ENCODE measurements at places on chromosomes 12 and 14. TPM values are rescaled to one million over a fixed set of nuclear protein-coding genes. Genes with fewer than 3 reads are reported as not detected.

FGF23 gene
- not detected for total RNA-seq

PRKD1 gene
- total RNA-seq = 9.7 TPM

TUBA1C gene
- total RNA-seq = 469 TPM

DNA sequence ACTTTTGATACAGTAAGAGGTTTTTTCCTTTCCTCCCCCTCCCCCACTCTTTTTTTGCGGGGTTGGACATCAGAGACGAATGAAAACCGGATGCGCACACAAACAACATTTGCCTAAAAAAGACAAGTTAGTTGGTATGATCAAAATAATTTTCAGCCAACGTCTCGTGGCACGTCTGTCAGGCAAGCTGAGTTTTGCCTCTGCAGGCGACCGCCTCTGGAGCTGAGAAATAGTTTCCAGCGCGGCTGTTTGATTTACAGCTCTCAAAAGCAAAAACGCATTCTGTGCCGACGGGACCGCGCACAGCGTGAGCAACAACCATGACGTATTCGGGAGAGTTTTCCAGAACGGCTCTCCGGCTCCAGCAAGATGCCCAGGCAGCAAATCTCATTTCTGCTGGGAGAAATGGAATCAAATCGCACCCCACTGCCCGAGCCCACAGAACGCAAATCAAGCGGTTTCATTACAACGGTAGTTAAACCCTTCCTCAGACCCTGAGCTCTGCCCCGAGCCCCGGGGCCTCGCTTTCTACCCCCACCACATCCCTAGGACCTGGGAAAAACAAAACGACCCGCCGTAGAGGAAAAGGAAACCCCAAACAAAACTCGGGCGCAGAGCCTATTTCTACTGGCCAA lies 14.2 kb upstream of the CALM1 start:
- no peak overlapping the region for H3K27ac ChIP-seq
- no peaks in the 10 kb centered on the region for H3K36me3 ChIP-seq
- no peak overlapping the region for H3K4me3 ChIP-seq
- no peaks in the 10 kb centered on the region for H3K27me3 ChIP-seq
- DNase-seq = peak; percentile 54
- H3K4me1 ChIP-seq = no peaks in the 10 kb centered on the region

FAM181A gene
- total RNA-seq = not detected

SERPINA9 gene
- total RNA-seq = not detected

DNA sequence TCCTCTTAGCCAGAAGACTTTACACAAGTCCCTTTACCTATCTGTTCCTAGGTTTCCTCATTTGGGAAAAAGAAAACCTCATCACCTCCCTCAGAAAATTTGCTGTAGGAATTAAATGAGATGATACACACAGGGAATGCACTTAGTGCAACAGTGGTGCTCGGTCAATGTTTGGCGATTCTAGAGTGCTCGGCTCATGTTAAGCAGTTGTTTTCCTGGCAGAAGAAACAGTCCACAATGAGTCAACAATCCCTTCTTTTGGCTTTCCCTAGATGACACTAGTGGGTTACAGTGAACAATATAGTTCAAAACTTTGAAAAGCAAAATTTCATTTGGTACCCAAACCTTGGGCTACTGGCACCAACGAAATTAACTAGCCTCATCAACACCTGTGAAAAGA lies 3.9 kb upstream of the TMEM233 start:
- peaks cover 9% of the 10 kb centered on the region for H3K4me1 ChIP-seq
- H3K27me3 ChIP-seq = peaks cover 83% of the 10 kb centered on the region
- no peak overlapping the region for H3K4me3 ChIP-seq

ZCCHC8 gene
- 46.6 TPM for total RNA-seq

DNA sequence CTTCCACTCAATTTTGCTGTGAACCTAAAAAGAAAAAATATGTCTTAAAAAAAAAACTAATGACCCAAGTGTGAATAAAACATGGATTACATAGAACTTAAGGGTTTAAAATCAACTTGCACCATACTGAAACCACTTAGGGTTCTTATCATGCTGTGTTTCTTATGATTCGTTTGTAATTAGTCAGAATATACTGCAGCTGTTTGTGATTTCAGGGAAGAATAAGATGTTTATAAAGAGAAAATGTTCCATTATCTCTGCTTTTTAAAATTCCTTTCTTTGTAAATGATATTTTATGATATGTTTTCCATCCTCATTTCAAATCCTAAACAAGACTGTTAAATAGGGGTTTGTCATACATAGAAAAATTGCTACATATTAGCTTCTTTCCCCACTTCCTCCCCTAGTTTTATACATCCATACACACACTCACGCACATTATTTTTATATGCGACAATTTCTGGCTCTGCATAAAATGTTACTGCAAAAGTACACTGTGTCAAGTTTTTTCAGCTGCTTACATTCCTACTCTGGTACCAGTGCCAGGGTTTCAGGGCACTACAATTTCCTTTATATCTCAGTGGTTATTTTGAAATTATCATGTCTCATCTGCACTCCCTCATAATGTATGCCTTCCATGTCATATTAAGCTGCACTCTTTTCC lies 275.2 kb upstream of the GARIN6 start:
- no peaks in the 10 kb centered on the region for H3K4me1 ChIP-seq
- H3K4me3 ChIP-seq = no peak overlapping the region
- no peak for DNase-seq
- H3K27ac ChIP-seq = no peak overlapping the region
- no peaks in the 10 kb centered on the region for H3K36me3 ChIP-seq

GRCh38 chr14:94469261-94469660 lies 6.7 kb downstream of the SERPINA9 start:
- H3K4me1 ChIP-seq = peaks cover 9% of the 10 kb centered on the region
- no peak for DNase-seq
- no peaks in the 10 kb centered on the region for H3K36me3 ChIP-seq
- no peak overlapping the region for H3K27ac ChIP-seq
- H3K27me3 ChIP-seq = peaks cover 77% of the 10 kb centered on the region

ZNF891 gene
- total RNA-seq = 4.8 TPM

- H3K27me3 ChIP-seq = peaks cover 76% of the 10 kb centered on the region
- no peak overlapping the region for H3K4me3 ChIP-seq
- H3K4me1 ChIP-seq = no peaks in the 10 kb centered on the region
These were observed 67.3 kb downstream of the PRIMA1 start for GRCh38 chr14:93720981-93721483.

- H3K4me3 ChIP-seq = no peak overlapping the region
- H3K36me3 ChIP-seq = no peaks in the 10 kb centered on the region
- H3K4me1 ChIP-seq = no peaks in the 10 kb centered on the region
- no peaks in the 10 kb centered on the region for H3K27me3 ChIP-seq
- no peak for DNase-seq
These were observed 57.4 kb downstream of the FSCB start for GRCh38 chr14:44449680-44450079.

CIROP gene
- total RNA-seq = not detected

DNA sequence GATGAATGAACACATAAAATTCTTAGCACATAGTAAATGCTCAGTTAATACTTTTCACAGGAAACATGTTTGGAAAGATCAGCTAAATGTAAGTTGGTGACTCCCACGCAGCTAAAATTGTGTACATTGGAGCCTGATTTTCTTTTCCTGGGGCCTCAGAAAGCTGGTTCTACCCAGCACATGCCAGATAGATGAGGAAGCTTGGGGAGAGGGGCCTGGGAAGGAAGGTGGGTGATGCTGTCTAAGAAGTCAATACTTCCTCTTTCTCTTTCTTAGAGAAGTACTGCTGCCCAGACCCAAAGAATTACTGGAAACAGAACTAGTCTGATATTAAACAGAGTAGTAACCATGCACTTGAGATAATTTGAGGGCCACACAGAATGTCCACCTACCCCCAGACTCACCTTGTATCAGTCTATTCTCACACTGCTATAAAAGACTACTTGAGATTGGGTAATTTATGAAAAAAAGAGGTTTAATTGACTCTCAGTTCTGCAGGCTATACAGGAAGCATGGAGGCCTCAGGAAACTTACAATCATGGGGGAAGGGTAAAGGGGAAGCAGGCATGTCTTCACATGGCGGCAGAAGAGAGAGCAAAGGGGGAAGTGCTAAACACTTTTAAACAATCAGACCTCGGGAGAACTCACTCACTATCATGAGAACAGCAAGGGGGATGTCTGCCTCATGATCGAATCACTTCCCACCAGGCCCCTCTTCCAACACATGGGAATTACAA lies 123.3 kb upstream of the MED13L start:
- no peak overlapping the region for H3K4me3 ChIP-seq
- H3K4me1 ChIP-seq = no peaks in the 10 kb centered on the region
- H3K36me3 ChIP-seq = no peaks in the 10 kb centered on the region
- no peak overlapping the region for H3K27ac ChIP-seq
- H3K27me3 ChIP-seq = peaks cover 51% of the 10 kb centered on the region

- peaks cover 42% of the 10 kb centered on the region for H3K4me1 ChIP-seq
- peaks cover 78% of the 10 kb centered on the region for H3K36me3 ChIP-seq
- H3K27ac ChIP-seq = peak overlapping the region; percentile 38
- no peak overlapping the region for H3K4me3 ChIP-seq
These were observed 11.6 kb downstream of the PRKAB1 start for GRCh38 chr12:119679490-119679889.

DNA sequence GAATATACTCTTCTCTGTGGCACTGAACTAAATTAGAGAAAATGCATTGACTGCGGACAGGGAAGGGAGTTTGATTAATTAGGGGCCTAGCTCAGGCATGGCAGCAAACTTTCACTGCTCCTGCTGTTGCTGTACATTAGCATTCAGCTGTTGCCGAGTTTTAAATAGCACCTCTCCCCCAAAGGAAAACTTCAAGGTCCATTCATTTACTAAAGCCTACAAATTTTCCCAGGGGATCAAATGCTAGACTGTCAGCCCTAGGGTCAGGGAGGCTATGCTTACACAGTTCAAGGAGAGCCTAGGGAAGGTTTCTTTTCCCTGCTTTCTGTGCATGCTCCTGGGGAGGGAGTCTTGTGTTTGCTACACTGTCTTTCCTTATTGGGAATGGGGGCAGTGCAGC lies 60.0 kb upstream of the GZMB start:
- H3K36me3 ChIP-seq = no peaks in the 10 kb centered on the region
- no peak for DNase-seq
- H3K27ac ChIP-seq = no peak overlapping the region
- H3K4me3 ChIP-seq = no peak overlapping the region

- H3K27ac ChIP-seq = no peak overlapping the region
- H3K36me3 ChIP-seq = no peaks in the 10 kb centered on the region
- no peaks in the 10 kb centered on the region for H3K27me3 ChIP-seq
- H3K4me1 ChIP-seq = no peaks in the 10 kb centered on the region
These were observed 31.5 kb upstream of the GTF2A1 start for GRCh38 chr14:81252278-81252677.

- H3K4me3 ChIP-seq = no peak overlapping the region
- DNase-seq = peak; percentile 43
- no peaks in the 10 kb centered on the region for H3K4me1 ChIP-seq
These were observed 17.7 kb upstream of the CCDC91 start for GRCh38 chr12:28172434-28173030.

- H3K4me3 ChIP-seq = no peak overlapping the region
- H3K27ac ChIP-seq = no peak overlapping the region
- H3K4me1 ChIP-seq = no peaks in the 10 kb centered on the region
These were observed 141.0 kb downstream of the PAH start for GRCh38 chr12:102776041-102776440.

DNA sequence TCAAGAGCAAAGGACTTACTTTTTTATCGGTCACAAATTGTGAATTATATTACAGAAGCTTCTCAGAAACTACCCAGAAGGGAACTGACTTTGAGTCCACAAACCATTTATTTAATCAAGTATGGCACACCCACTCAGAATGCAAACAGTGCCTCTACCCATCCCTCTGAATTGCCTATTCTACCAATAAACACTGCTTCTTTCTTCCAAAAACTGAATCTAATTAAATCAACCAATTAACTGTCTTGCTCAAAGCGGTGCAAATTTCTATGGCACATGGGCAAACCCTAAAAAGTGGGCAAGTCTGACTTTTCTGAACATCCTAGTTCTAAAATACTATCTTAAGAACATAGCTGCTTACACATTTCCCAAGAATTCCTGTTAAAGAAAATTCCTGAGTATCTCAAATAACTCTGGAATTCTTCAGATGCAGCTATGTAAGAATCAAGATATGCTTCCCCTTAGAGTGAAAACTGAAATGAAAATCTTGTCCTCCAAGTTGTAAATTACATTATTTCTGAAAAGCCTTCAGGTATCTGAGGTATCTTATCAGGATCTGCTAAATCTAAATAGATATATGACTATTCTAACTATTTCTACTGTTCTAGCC lies 4.3 kb downstream of the SPTLC2 start:
- H3K4me3 ChIP-seq = no peak overlapping the region
- peaks cover 32% of the 10 kb centered on the region for H3K4me1 ChIP-seq
- no peak for DNase-seq
- H3K36me3 ChIP-seq = peaks cover 32% of the 10 kb centered on the region
- H3K27ac ChIP-seq = no peak overlapping the region

DGLUCY gene
- total RNA-seq = 69.3 TPM

All from Calu3 (cell line).